ENCODE measurements at places on chromosomes 5 and 9. TPM values are rescaled to one million over a fixed set of nuclear protein-coding genes. Genes with fewer than 3 reads are reported as not detected.
A peak's percentile ranks its signal among the peaks of the same experiment; 100 is the strongest.

DNA sequence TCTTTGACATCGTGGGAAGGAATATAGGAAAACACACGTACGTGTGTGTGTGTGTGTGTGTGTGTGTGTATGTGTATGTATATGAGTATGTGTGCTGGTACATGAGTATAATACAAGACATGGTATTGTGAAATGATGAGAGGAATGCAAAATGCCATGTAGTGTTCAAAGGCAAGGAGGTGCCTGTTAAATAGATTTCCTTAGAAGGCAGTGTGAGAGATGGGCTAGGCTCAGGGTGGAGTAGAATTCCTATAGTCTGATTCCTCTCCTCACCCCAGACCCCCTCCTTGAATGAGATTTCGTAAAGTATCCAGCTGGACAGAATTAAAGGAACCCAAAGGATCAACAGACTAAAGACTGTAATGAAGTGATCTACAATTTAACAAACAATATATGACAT is 11.1 kb downstream of the GPR21 start:
- no peaks in the 10 kb centered on the region for H3K36me3 ChIP-seq
- no peaks in the 10 kb centered on the region for H3K27me3 ChIP-seq
- H3K27ac ChIP-seq: peak overlapping the region; percentile 56
- no peak overlapping the region for H3K4me3 ChIP-seq
- no peak for DNase-seq

DNA sequence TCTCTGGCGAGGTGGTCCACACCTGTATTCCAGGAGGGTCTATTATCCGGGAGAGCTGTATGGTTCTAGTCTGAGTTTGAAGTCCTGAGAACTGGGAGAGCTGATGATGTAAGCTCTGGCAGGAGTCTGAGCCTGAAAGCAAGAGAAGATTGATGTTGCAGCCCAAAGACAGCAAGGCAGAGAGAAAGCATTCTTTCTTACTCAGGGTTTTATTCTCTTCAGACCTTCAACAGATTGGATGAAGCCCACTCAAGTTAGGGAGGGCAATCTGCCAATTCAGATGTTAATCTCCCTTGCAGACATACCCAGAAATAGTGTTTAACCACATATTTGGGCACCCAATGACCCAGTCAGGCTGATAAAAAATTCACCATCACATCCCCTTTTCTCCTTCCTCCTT is 159.1 kb downstream of the CCDC171 start:
- no peaks in the 10 kb centered on the region for H3K27me3 ChIP-seq
- no peak overlapping the region for H3K4me3 ChIP-seq
- H3K4me1 ChIP-seq: no peaks in the 10 kb centered on the region
- no peak overlapping the region for H3K27ac ChIP-seq
- DNase-seq: no peak

- H3K27ac ChIP-seq: peak overlapping the region; percentile 56
- no peak for DNase-seq
- H3K4me1 ChIP-seq: peaks cover 35% of the 10 kb centered on the region
- H3K4me3 ChIP-seq: no peak overlapping the region
- H3K36me3 ChIP-seq: no peaks in the 10 kb centered on the region
These were observed 6.3 kb downstream of the SLC35D2 start for GRCh38 chr9:96376891-96377874.

DNA sequence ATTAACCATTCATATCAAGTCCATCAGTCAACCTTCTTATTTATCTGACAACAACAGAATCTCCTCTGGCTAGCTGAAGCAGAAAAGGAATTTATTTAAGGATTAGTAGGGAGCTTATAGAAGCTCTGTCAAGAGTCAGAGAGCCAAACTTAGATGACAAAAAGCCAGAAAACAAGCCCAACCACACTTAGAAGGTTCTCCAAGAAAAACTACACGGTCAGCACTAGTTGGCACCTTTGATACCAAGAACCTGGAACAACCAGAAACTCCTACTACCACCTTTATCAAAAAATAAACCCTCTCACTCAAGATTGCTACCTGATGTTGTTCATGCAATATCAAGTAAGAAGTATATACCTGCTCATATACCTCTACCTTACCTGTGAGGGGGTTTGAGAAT is 36.9 kb downstream of the RANBP6 start:
- no peak for DNase-seq
- no peaks in the 10 kb centered on the region for H3K27me3 ChIP-seq
- no peak overlapping the region for H3K27ac ChIP-seq
- peaks cover 12% of the 10 kb centered on the region for H3K4me1 ChIP-seq

GRCh38 chr5:152689250-152689711 is 284.2 kb upstream of the NMUR2 start:
- no peaks in the 10 kb centered on the region for H3K36me3 ChIP-seq
- H3K4me1 ChIP-seq: no peaks in the 10 kb centered on the region
- no peak overlapping the region for H3K4me3 ChIP-seq
- no peak for DNase-seq
- H3K27me3 ChIP-seq: no peaks in the 10 kb centered on the region
- H3K27ac ChIP-seq: no peak overlapping the region

- H3K4me1 ChIP-seq: no peaks in the 10 kb centered on the region
- H3K36me3 ChIP-seq: no peaks in the 10 kb centered on the region
- no peak overlapping the region for H3K27ac ChIP-seq
- H3K4me3 ChIP-seq: no peak overlapping the region
- no peaks in the 10 kb centered on the region for H3K27me3 ChIP-seq
These were observed 24.2 kb upstream of the NREP start for GRCh38 chr5:111781200-111781599.

DNA sequence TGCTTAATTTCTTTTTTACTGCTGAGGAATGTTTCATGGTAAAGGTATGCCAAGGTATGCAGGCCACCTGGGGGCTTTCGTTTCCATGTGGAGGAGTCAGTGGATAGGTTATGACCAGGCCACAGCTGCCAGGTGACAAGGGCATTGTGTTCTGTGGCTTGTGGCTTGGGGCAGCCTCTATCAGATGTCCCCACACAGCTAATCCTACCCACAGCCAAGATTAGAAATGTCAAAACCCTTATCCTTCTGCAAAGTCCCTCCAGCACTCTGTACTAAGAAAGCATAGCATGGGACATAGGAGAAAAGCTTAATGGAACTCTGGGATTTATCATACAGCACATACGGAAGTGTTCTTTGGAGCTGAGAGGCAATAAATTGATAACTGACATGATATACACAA is 171.2 kb upstream of the S1PR3 start:
- H3K27ac ChIP-seq: no peak overlapping the region
- DNase-seq: no peak
- H3K36me3 ChIP-seq: no peaks in the 10 kb centered on the region
- H3K27me3 ChIP-seq: no peaks in the 10 kb centered on the region
- no peaks in the 10 kb centered on the region for H3K4me1 ChIP-seq

- DNase-seq: no peak
- no peaks in the 10 kb centered on the region for H3K36me3 ChIP-seq
- no peaks in the 10 kb centered on the region for H3K4me1 ChIP-seq
These were observed 193.1 kb upstream of the FREM1 start for GRCh38 chr9:15103290-15103689.

GRCh38 chr5:160460377-160461049 is 38.9 kb downstream of the PTTG1 start:
- DNase-seq: no peak
- H3K27ac ChIP-seq: no peak overlapping the region
- H3K36me3 ChIP-seq: no peaks in the 10 kb centered on the region
- no peaks in the 10 kb centered on the region for H3K4me1 ChIP-seq

GRCh38 chr5:83473346-83474160 is 2.0 kb downstream of the VCAN start:
- no peaks in the 10 kb centered on the region for H3K36me3 ChIP-seq
- H3K27me3 ChIP-seq: peaks cover 99% of the 10 kb centered on the region
- peak overlapping the region; percentile 53 for H3K4me3 ChIP-seq
- peak; percentile 70 for DNase-seq

DNA sequence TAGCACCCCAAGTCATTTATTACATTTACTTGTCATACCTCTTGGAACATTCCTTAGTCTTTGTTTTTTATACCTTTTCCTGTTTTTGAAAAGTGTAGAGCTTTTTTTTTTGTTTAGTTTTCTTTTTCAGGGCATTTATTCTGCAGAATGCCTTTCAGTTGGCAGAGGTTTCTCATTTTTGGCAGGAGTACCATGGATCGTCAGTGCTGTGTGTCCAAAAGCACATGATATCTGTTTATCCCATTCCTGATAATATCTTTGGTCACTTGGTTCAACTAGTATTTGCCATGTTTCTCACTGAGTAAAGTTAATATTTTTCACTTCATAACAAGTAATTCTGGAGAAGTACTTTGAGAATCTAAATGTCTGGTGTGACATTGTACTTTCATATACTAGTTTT is 10.7 kb downstream of the OGN start:
- H3K4me3 ChIP-seq: no peak overlapping the region
- DNase-seq: no peak
- H3K27me3 ChIP-seq: no peaks in the 10 kb centered on the region
- H3K27ac ChIP-seq: peak overlapping the region; percentile 18

GRCh38 chr9:135305546-135306180 is 173.9 kb upstream of the PPP1R26 start:
- H3K27ac ChIP-seq: no peak overlapping the region
- no peaks in the 10 kb centered on the region for H3K4me1 ChIP-seq
- DNase-seq: no peak
- peaks cover 32% of the 10 kb centered on the region for H3K27me3 ChIP-seq
- H3K4me3 ChIP-seq: no peak overlapping the region

DNA sequence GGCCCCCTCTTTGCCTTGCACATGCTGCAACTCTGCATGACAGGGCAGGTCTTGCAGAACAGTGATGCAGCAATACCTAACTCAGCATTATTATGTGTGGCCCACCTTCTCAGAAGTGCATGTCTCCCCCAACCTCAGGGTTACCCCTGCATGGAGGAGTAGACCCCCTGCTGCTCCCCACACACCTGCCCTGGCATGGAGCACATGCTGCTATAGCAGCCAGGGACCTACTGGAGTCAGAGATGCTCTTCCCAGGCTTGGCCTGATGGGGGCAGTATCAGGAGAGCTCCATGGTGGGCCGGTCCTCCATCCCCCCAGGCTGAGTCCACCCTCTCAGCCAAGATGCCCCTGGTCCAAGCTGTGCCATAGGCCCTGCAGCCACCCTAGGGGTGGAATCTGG is 13.2 kb upstream of the BOD1 start:
- H3K36me3 ChIP-seq: no peaks in the 10 kb centered on the region
- H3K4me3 ChIP-seq: no peak overlapping the region

- H3K27ac ChIP-seq: no peak overlapping the region
- no peak overlapping the region for H3K4me3 ChIP-seq
- H3K27me3 ChIP-seq: no peaks in the 10 kb centered on the region
- no peak for DNase-seq
These were observed 112.5 kb downstream of the CTNND2 start for GRCh38 chr5:11791792-11792191.

- DNase-seq: no peak
- no peaks in the 10 kb centered on the region for H3K36me3 ChIP-seq
- peaks cover 35% of the 10 kb centered on the region for H3K4me1 ChIP-seq
- peak overlapping the region; percentile 25 for H3K4me3 ChIP-seq
- peak overlapping the region; percentile 93 for H3K27ac ChIP-seq
These were observed 744 bp upstream of the HMGCS1 start for GRCh38 chr5:43313854-43314457.

DNA sequence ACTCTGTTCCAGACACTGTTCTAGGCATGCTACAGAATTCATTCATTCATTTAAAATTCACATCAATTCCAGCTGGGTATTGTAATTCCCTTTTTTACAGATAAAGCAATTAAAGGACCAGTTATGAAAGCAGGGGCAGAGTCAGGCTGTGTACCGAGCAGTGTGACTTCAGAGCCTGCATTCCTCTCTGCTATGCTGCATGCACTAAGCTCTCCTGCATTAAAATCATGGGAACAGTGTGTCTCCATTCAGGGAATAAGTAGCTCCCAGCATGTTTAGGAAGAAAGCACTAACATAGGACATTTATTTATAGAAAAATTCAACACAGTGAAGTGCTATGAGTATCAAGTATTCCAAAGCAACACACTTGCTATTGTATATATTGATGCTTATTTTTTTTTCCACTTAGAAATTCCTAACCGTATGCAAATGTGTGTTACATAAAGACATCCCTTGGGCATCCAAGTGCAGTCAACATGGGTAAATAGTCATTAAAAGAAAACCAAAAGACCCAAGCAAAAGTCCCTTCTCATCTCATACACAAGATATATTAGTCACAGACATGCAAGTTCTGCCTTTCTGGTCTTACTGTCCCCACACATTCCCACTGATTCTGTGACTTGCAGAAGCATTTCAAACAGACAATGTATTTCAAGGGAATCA is 173.7 kb downstream of the GABRB2 start:
- H3K27me3 ChIP-seq: no peaks in the 10 kb centered on the region
- no peak overlapping the region for H3K27ac ChIP-seq
- no peaks in the 10 kb centered on the region for H3K4me1 ChIP-seq
- H3K4me3 ChIP-seq: no peak overlapping the region

GRCh38 chr9:105701145-105701544 is 6.8 kb downstream of the TMEM38B start:
- H3K4me3 ChIP-seq: no peak overlapping the region
- no peak for DNase-seq
- no peaks in the 10 kb centered on the region for H3K4me1 ChIP-seq
- H3K36me3 ChIP-seq: no peaks in the 10 kb centered on the region

GRCh38 chr9:69900406-69900805 is 79.8 kb downstream of the CFAP95 start:
- H3K27ac ChIP-seq: no peak overlapping the region
- H3K4me3 ChIP-seq: no peak overlapping the region
- no peaks in the 10 kb centered on the region for H3K27me3 ChIP-seq
- no peaks in the 10 kb centered on the region for H3K4me1 ChIP-seq
- DNase-seq: no peak
- no peaks in the 10 kb centered on the region for H3K36me3 ChIP-seq

DNA sequence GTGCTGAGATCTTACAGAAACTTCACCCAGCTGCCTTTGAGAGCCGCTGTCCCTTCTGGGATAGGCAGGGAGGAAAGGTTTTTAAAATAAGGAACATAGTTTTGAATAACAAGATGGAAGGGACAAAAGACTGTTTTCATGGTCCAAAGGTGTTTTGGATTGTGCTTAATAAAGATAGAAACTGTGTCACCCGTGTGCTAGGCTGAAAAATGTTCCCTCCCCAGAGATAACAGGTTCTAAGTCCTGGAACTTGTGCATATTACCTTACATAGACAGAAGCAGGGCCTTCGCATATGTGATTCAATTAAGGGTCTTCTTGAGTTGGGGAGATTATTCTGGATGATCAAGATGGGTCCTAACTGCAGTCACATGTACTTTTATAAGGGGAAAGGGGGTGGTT is 1.9 kb upstream of the CEMIP2 start:
- H3K4me1 ChIP-seq: peaks cover 18% of the 10 kb centered on the region
- no peaks in the 10 kb centered on the region for H3K36me3 ChIP-seq
- no peak overlapping the region for H3K4me3 ChIP-seq
- DNase-seq: no peak

DNA sequence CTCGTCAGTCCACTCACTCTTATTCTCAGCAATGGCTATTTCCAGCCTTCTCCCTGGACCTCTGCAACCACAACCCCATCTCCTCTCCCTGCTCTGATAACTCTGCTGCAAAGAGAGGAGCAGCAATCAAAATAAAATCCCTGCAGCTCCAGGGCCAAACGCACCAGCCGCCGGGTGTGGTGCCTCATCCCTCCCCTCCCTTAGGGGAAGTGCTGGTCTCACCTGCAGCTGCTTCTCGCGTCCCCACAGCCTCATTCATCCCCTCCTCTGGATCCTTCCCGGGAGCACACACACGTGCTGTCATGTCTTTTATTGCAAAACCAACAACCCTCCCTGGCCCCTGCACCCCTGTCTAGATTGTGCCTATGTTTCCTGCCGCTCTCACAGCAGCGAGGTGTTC is 77.8 kb downstream of the TENT4A start:
- H3K4me3 ChIP-seq: no peak overlapping the region
- no peak for DNase-seq
- no peaks in the 10 kb centered on the region for H3K4me1 ChIP-seq
- no peaks in the 10 kb centered on the region for H3K36me3 ChIP-seq
- H3K27me3 ChIP-seq: peaks cover 5% of the 10 kb centered on the region

GPX8 gene
- total RNA-seq: 3.5 TPM

GFI1B gene
- not detected for total RNA-seq

DBH gene
- total RNA-seq: not detected

SLC34A1 gene
- total RNA-seq: not detected

GRXCR2 gene
- not detected for total RNA-seq

FER gene
- 25.5 TPM for total RNA-seq

All from transverse colon (tissue), 4 donors.